ENCODE measurements at places on chromosomes 1 and 21.
A peak's percentile ranks its signal among the peaks of the same experiment; 100 is the strongest.

DNA sequence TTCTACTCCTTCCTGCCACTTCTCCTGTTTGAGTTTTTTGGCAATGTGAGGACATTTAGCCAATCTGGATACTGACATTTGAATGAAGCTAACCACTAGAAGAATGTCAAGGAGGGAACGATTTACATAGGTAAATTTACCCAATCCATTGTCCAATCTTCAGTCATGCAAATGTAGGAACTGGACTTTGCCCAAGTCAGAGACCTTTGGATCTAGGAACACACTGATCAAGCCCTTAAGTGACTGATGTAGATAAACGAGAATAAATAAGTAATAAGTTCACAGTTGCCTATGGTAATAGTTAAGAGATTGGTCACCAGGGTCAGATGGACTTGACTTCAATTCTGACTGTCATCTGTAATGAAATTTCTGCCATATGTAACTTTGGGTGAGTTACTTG is 177.6 kb downstream of the FGGY start:
- DNase-seq, result no peak

GRCh38 chr1:4657960-4658541 is 3.6 kb downstream of the AJAP1 start:
- DNase-seq, result no peak

- DNase-seq, result no peak
Measured at GRCh38 chr1:48266576-48266975, 44.1 kb downstream of the SLC5A9 start.

DNA sequence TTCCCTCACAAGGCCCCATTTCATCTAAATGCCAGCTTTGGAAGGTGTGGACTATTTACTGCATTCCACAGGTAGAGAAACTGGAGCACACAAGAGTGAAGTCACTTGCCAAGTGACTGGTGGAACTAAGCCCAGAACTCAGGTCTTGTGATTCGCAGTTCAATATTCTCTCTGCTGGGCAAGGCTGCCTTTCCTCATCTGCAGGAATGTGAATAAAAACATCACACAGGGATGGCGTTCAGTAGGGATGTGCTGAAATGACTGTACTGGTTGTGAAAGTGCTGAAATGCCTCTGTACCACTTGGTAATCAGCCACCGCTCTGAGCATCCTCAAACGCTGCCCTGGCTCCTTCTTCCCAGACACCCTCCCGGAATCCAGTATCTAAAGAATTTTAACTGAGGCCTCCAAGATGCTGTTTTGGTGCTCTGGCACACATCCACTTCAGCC is 145.6 kb downstream of the HIVEP3 start:
- no peak for DNase-seq

DNA sequence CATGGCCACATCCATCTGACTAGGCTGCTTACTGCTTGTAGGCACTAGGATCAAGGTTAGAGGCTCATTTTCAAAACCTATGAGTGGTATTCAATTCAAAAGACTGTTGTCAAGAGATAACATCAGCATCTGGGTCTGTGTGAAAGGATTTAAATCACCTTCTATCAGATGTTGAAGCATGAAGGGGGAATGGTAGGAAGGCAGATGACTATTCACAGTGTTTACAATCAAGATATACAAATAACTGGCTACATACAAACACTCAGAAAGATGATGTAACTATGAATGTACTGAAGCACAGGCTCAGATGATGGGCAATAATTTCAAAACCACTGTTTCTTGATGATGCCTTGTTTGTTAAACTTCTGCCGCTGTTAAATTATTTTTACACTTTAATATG is 249.2 kb downstream of the SLC45A1 start:
- DNase-seq, result no peak

DNA sequence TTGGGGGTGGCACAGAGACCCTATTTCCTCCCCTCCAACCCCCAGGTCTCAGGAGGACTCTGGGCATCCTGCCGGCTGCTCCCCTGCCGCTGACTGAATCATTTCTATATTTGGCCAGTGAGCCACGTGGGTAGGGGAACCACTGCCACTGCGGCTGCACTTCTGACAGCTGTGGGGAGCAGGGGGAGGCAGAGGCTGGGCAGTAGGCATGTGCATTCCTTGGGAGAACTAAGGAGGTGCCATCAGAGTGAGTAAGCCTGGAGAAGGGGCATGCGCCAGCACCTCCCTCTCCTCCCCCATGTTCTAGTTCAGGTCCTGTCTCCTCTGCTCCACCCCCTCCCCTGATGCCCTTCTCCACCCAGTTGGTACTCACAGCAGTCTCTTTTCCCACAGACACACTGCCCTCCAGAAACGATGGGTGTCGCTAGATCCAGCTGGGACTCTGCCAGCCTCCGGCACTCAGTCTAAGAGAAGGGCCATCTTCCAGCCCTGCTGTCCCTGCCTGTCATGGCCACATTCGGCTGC is 12.0 kb downstream of the PPFIA4 start:
- DNase-seq, result no peak

DNA sequence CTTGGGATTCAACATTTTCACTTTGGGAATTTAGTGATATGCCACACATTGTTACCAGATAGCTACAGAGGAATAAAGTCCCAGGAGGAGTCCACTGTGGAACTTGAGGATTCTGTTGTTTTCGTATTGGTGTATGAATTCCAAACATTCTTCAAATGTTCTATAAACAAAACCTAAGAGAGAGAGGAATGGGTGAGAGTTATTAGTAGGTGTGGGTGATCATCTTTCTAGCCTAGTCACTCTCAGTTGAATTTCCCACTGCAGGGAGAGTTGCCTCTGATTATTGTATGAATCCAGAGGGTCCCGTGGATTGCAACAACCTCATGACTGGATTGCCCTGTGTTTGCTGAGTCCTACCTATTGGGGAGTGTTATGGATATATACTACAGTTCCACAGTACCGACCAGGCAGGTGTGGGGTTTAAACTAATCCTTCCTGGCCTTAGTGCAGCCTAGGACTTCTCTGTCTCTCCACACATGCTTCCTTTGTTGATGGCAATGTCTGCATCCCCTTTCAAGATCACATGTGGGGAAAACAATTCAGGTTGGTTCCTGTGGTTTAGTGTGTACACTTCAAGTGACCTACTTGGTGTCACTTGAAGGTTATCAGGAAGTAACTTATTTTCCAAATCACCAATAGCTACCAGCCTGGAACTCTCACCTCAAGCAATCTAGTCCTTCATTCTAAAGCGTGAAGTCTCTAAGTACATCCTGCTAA is 91.8 kb downstream of the ADCY10 start:
- no peak for DNase-seq

- DNase-seq, result no peak
Measured at GRCh38 chr1:151881479-151881878, 27.8 kb downstream of the THEM4 start.

DNA sequence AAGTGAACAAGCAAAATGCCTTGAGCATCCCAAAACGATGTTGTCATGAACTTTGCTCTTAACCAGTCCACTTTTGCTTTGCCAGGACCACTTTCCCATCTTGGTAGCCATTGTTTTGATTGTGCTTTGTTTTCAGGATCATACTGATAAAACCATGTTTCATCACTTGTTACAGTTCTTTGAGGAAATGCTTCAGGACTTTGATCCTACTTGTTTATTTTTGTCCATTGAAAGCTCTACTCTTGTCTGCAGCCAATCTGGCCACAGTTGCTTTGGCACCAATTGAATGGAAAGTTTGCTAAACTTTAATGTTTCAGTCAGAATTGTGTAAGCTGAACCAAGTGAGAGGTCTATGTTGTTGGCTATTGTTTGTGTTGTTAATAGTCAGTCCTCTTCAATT is 12.8 kb downstream of the PLPPR4 start:
- DNase-seq, result no peak

GRCh38 chr21:32772281-32773047 is 909 bp upstream of the PAXBP1 start:
- DNase-seq, result peak; percentile 75

DNA sequence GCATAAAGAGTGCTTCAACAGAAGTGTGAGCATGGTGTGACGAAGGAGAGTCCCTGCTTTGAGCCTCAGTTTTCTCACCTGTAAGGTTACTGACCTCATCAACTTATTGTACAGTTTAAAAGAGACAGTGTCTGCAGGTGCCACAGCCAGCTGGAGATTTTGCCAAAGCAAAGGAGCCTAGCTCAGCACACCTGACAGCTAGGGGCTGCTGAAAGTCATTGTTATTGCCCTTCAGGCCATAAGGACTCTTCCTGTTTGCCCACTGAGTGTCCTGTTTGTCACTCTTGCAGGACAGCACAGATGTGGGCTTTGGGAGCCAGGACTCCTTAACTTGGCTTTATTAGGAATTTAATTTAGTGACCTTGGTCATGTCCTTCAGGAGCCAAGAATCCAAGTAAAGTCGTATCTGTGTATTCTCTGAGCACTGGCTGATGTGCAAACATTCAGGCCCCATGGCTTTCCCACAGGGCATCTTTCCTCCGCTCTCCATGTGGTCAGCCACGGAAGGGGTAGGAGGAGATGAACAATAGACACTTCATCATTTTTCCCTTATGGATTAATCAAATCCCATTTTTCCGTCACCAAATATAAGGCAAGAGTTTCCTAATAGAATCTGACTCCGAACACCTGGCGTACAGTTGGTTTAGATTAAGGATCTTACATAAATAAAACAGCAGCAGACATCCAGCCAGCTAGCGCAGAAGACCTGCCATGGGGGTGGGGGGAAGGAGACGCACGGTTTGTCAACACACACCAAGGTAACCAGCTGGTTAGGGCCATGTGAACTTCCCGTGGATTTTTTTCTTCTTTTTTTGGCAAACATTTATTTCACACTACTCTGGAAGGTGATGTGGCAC is 43.1 kb upstream of the KANK4 start:
- DNase-seq, result no peak

- no peak for DNase-seq
Measured at GRCh38 chr1:205650241-205650640, 18.4 kb upstream of the ELK4 start.

DNA sequence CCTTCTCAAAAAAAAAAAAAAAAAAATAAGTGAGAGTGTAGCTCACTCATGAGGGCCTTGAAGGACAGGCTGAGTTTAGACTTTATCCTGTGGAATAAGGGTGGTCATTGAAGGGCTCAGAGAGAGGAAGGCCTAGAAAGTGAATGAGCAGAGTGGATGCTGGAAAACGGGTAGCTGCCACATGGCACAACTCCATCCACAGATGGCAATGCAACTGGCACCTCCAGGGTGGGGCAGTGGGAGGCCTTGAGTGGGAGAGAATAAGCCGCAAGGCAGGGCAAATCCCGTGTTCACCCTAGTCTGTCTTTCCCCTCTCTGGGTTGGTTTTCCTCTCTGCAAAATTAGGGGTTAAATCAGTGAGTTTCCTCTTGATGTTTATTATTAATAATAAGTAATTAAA is 3.1 kb downstream of the TNNI1 start:
- DNase-seq, result no peak

DNA sequence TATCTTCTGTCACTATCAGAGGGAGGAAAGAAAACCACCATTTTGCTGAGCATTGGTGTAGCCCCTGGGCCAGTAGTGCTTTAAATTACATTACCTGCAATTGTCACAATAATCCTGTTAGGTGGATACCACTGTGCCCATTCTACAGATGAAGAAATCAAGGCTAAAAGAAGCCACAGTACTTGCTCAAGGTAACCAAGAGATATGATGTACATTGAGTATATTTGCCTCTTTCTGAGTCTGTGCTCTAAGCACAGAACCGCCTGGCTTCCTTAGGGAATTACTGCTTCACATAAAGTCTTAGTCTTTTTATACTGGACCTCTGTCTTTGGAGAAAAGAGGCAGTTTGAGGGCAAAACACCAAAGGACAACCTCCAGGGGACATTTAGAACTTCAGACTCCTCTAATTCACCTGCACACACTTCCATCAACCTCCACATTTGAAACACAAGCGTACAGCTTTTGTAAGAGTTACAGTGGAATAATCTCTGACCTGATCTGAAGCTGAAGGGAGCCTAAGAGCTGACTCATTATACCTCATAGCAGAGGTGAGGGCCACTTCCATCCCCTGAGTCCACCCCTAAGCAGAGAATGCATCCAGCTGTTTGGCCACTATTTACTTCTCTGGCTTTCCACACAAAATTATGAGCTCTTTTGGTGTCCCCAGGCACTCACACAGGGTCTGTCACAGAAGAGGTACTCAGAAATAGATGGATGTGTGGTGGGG is 61.8 kb downstream of the PLPP3 start:
- no peak for DNase-seq

GRCh38 chr1:32234792-32235191 is 12.2 kb upstream of the FAM167B start:
- no peak for DNase-seq

DNA sequence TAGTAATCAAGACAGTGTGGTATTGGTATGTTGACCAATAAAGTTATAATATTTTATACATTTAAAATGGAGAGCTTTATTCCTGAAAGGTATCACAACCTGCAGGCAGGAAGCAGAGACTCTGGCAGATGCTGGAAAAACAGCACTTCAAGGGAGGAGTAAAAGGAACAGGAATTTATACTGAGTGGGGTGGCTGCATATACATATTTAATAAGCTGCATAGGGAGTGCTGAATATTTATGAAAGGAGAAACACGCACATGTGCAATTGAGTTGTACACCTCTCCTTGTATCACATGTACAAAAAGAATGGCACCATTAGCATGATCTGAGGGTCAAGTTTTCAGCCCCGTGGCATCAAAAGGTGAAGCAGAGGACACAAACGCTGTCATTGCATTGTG is 104.9 kb upstream of the PAXBP1 start:
- no peak for DNase-seq

- DNase-seq, result no peak
Measured at GRCh38 chr1:171805395-171806115, 24.1 kb downstream of the METTL13 start.

DNA sequence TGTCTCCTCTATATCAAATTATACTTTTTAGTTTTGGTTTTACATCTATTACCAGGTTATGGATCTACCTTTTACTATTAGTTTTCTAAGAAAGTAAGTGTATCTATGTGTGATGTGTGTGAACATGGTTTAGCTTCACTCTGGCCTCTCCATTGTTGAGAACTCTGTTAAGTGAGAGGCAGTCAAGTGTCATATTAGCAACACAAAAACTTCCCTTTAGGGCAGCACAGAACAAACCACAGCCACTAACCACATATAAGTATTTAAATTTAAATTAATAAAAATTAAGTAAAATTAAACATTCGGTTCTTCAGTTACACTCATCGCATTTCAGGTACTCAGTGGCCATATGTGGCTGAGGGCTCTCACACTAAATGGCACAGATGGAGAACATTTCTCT is 96.6 kb downstream of the DPYD start:
- no peak for DNase-seq

DNA sequence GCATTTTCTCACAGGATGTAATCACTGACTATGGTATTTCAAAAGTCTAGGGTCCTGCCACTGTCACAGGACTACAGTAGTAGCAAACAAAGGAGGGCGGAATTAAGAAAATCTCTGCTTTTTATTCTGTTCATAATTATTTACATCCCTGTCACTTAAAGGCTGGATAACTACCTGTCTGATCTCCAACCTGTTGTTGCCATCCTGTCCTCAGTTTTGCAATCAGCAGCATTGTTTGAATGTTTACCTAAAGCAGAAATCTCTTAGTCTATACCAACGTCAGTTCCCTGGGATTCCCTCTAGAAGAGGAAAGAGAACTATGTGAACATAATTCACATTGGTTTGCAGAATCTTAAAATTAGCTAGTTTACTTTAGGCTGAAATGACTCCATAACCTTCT is 218.5 kb downstream of the PBX1 start:
- no peak for DNase-seq
